Activated T-cell treated with anti-CD3 and anti-CD28 coated beads, Interleukin-2, amount 50 U/mL, for 4 hours (primary cell): ENCODE measurements at places on chromosomes 7 and 10. TPM values are rescaled to one million over a fixed set of nuclear protein-coding genes. Genes with fewer than 3 reads are reported as not detected.

The HYAL4 gene
- total RNA-seq: not detected

The GRID2IP gene
- 0.13 TPM for total RNA-seq

The BMPR1A gene
- 8.5 TPM for total RNA-seq

The SGCE gene
- total RNA-seq: 0.73 TPM

The ATOH7 gene
- not detected for total RNA-seq

The GPR26 gene
- total RNA-seq: not detected

The CHST12 gene
- total RNA-seq: 4.9 TPM

The TACR2 gene
- total RNA-seq: not detected

The FKBP9 gene
- 0.48 TPM for total RNA-seq

The KLF14 gene
- total RNA-seq: not detected

The HOXA5 gene
- not detected for total RNA-seq

The IKZF1 gene
- total RNA-seq: 229 TPM

The SUV39H2 gene
- 22.0 TPM for total RNA-seq

The TFR2 gene
- 11.8 TPM for total RNA-seq

The ZNF138 gene
- total RNA-seq: 7.3 TPM

The LMTK2 gene
- total RNA-seq: 23.2 TPM

The VIPR2 gene
- 0.30 TPM for total RNA-seq
